Stimulated activated CD4-positive, alpha-beta T cell treated with anti-CD3 and anti-CD28 coated beads, Interleukin-15, amount 100 ng/mL, for 24 hours (primary cell): ENCODE measurements at places on chromosomes 6 and 20.

DNA sequence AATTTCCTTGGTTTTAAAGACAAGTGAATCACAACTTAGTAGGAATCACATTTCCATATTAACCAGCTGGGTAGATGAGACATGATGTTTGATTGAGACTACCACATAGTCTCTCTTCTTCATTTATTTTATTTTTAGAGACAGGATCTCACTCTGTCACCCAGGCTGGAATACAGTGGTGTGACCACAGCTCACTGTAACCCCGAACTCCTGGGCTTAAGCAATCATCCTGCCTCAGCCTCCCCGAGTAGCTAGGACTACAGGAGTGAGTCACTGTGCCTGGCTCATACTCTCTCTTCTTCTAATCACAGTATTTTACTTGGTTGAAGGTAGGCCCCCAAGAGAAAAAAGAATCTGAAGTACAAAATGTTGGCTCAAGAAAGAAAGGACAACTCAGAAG lies 80.2 kb upstream of the ASF1A start:
- DNase-seq = peak; percentile 50

DNA sequence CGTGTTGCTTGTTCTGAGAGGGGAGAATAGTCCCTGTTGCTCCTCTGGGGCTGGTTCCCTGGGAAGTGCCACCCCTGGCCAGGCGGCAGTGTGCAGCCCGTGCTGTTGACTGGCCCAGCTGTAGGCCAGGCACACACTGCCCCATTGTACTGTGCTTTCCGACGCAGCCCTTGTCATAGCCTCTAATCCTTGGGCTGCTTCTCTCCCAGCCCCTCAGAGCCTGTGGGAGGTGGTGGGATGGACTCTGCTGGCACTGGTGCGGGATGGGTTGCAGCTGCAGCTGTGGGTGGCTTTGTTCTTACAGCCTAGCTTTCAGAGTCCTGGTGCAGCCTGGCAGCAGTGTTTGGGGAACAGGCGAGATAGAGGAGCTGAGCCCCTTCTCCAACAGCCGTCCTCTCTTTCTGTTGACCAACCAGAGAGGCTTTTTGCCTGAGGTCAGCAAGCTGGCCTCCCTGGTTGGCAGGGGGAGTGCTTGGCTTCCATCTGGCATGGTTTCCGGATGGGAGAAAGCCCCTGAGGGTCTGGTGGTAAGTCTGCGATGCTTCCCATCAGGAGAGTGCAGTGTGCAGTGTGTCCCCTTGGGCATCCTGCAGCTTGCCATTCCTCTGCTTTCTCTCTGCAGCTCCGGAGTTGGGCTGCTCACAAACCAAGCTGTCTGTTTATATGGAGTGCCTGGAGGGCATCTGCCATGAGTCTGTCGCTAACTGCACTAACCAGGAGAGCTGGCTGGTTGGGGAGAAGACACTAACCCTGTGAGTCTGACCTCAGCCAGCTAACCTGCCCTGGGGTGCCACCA lies 12.1 kb downstream of the TJAP1 start:
- DNase-seq = no peak

DNA sequence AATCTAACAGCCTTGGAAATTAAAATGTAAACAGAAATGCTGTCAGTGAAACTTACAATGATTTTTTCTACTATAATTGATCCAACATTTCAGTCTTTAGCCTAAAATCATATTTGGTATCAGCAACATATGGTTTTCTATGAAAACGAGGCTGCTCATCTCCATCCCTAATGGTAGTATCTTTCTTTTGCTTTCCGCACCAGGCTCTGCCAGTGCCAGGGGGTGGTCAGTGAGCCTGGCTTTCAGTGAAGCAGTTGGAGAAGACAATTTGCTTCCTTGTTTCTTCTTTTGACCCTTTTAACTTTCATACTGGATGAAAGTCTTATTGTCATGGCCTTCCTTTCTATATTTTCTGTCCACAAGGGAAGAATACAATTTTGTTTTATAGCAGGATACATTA lies 258.4 kb downstream of the ARID1B start:
- DNase-seq = no peak

GRCh38 chr6:7671581-7671980 lies 54.3 kb upstream of the BMP6 start:
- no peak for DNase-seq

GRCh38 chr20:10972219-10972860 lies 298.5 kb upstream of the JAG1 start:
- no peak for DNase-seq
